ENCODE measurements at places on chromosomes 2 and 18.

- DNase-seq, result no peak
These were observed 248.5 kb downstream of the TPGS2 start for GRCh38 chr18:36580266-36580665.

DNA sequence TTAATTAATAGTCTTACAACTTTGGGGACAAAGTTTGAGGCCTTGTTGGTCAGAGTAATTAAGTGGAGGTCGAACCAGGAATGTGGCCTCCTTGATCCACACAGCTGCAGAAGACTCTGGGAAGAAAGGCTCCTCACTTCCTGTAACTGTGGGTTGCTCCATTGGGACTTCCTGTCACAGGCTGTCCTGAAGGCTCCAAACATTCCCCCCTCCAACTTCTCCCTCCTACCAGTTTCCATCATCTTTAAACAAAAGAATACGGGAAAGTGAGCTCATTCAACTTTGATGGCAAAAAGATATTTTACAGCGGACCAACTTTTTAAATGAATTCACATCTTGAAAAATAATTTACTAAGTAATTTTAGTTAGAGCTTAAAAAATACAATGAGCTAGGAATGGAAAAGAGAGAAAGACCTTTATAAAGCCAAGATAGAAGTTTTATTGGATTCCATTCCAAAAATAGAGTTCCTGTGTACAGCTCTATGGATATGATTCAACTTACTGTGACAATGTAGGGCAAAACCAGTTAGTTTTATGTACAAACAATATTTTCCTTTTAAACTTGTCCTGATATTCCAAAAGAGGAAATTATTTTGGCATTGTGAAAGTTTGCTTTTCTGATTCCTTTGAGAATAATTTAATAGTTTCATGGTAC is 212.0 kb upstream of the NABP1 start:
- DNase-seq, result no peak

GRCh38 chr2:159516241-159516758 is 100.0 kb downstream of the BAZ2B start:
- DNase-seq, result no peak

- no peak for DNase-seq
These were observed 46.9 kb downstream of the PLEKHB2 start for GRCh38 chr2:131152074-131152473.

DNA sequence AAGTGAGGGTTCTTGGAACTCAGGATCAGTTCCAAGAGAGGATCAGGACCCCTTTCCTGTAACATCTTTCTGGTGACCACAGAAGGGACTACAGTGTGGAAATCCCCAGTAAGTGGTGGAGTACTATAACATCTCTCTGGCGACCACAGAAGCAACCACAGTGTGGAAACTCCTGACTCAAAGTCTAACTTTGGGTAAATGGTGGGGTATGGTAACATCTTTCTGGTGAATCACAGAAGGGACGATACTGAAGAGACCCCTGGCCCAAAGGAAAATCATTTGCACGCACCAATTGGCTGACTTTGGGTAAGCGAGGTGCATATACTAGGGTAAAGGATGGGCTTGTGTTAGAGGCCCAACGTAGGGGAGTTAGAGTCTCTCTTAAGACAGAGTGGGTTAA is 56.3 kb upstream of the GULP1 start:
- no peak for DNase-seq

DNA sequence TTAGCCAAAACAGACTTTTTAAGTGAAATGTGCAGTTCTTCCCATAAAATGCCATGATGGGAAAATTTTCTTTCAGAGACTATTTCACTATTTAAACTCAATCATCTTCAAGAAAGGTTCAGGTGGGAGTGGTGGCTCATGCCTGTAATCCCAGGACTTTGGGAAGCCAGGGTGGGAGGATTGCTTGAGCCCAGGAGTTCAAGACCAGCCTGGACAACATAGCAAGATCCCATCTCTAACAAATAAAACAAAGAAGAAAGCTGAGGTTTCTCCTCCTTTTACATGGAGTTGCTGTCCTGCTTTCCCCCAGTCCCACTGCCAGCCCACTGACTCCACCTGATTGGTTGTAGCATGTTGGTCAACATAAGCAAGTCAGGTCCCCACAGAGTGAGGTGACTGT is 25.8 kb upstream of the SOS1 start:
- DNase-seq, result no peak

- DNase-seq, result peak; percentile 60
These were observed 140.5 kb downstream of the LRP2 start for GRCh38 chr2:169221745-169222369.

- no peak for DNase-seq
These were observed 1111.1 kb upstream of the KLHL29 start for GRCh38 chr2:22273853-22274252.

DNA sequence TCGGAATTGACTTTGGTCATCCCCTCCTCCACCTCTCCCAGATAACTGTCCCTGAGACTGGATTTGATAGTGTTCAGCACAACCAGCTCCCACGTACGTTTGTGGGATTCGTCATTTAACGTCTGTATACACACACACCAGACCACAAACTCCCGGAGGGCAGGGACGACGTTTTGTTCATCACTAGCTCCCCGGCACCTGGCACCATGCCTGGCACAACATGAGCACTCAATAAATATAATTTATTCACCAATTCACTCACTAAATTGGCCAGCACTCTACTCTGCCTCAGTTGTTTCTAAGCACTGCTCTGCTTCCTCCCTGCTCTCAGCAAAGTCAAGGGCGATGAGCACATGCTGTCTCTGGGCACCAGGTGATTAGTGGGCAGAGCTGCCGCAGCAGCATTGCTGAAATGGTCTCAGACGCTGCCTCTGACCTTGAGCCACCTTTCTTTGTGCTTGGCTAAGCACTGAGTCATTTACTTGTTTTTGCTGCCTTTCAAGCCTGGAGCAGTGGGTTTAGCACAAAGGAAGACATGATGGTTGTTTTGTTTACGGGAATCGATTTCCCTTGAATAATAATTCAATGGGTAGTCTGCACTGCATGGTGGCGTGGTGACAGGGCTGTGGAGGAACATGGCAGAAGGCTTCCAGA is 19.3 kb upstream of the LOXHD1 start:
- no peak for DNase-seq

DNA sequence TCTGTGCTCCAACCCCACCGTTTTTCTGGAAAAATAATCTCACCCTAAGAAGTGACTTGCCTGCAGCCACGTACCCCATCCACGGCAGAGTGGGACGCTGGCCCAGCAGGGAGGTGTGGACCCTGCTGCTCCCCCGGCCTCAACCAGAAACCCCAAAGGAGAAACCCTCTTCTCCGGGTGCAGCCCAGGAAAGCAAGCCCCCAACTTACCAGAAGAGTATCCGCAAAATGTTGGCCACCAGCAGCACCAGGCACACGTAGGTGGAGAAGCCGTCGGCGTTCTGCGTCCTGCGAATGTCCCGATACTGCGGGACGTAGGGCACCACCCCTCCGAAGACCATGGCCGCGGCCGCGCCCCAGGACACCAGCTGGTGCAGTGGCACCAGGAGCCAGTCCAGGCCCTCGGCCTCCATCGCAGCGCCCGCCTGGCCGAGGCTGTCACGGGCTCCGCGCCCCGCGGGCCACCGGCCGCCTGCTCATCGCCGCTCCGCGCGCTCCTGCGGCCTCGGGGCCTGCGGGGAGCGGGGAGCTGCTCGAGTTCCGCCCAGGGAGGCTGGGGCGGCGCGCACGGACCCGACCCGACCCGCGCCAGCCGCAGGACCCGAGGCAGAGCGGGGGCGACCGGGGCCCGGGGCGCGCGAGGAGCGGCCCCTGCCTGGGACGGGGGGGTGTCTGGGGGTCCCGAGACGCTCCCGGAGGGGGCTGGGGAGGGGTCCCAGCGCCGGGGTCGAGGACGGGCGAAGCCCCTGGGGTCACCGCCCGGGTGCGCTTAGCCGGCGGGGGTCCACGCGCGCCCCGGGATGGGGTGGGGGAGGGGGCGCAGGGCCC is 725 bp downstream of the SLC66A2 start:
- DNase-seq, result peak; percentile 50

- peak; percentile 71 for DNase-seq
These were observed 431 bp downstream of the FAM98A start for GRCh38 chr2:33598561-33599174.

GRCh38 chr2:11904941-11905340 is 158.5 kb downstream of the LPIN1 start:
- DNase-seq, result no peak

- no peak for DNase-seq
These were observed at the start of gene CRYBA2 for GRCh38 chr2:218993345-218994315. TSS of gene CRYBA2 (minus strand) at chr2:218993422. CDS start at chr2:218993176, 246 bp downstream.

GRCh38 chr2:198448789-198449188 is 644.4 kb downstream of the PLCL1 start:
- DNase-seq, result no peak

DNA sequence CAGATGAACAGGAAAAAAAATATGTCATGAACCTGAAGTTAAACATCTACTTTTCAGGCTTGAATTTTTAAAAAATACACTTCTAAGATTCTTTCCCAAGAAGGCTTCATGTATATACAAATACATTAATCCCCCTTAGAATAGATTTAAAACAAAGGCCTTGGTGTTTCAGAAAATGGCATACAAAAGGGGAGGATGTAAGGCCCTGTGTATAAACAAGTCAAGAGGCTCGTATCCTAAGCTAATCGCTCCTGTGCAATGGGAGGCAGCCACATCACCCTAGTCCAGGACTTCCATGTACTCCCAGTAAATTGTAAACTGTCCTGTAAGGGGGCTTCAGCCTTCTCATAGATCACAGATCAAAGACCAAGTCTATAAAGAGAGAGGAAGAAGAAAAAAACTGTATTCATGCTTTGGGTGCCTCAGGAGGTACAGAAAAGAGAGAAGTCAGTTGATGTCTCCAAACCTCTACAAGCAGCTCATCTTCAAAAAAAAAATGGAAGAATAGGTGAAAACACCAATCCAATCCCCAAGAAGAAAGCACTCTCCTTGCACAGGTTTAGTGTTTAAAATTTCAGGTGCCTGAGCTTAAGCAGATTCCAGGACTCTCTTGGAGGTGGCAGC is 53.9 kb downstream of the ANKRD44 start:
- no peak for DNase-seq

DNA sequence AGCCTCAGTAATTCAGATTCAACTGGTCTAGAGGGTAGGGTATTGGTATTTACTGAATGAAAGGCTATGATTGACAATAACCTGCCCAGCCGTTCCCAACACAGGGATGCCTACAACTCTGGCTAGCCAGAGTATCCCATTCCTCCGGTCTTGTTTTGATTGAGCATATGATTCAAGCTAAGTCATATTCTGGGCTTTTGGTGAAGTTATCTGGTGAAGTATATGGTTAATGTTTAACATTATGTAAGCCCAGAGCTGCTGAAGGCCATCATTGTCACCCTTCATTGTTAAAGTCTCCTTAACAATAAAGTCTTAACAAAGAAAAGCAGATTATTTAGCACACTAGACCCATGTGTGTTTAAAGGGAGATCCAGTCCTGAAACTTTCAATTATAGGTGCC is 152.6 kb downstream of the EXOC6B start:
- DNase-seq, result peak; percentile 35

Data from stomach (tissue), 19 donors.